Cortex of kidney (tissue), 1 donor: ENCODE measurements at places on chromosomes 6 and 20.

DNA sequence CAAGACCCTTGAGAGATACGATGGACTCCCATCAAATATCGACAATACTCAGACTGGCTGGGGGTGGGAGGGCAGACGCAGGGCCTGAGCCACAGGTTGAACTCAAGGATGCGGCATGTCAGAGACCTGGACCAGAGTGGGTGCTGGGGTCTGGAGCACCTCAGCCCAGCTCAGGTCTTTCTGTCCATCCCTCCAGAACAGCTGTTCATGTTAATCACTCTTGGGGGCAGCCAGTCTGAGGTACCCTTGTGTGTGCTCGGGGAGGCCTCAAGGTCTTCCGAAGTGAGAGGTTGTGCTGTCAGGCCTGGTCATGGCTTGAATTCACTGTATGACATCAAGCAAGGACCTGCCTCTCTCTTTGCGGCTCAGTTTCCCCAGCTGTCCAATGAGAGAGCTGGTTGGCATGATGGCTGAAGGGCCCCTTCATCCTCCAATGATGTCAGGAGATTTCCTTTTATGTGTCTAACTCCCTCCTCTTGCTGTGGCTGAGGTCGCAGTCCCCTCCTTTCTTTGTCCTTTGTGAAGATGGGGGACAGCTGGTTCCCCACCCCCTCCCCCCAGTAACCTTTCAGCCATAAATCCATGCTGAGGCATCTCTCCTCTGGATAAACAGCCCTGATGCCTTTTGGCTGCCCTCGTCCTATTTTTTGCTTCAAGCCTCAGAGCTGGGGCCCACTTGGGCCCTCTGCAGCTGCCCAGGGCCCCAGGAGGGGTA lies 15.3 kb downstream of the MYH7B start:
- DNase-seq = no peak

- DNase-seq = no peak
These were observed 31.5 kb downstream of the ARHGAP18 start for GRCh38 chr6:129678463-129678862.

- no peak for DNase-seq
These were observed 72.2 kb downstream of the SCAF8 start for GRCh38 chr6:154805288-154805911.

GRCh38 chr6:99145738-99146137 lies 198.0 kb upstream of the FBXL4 start:
- no peak for DNase-seq

DNA sequence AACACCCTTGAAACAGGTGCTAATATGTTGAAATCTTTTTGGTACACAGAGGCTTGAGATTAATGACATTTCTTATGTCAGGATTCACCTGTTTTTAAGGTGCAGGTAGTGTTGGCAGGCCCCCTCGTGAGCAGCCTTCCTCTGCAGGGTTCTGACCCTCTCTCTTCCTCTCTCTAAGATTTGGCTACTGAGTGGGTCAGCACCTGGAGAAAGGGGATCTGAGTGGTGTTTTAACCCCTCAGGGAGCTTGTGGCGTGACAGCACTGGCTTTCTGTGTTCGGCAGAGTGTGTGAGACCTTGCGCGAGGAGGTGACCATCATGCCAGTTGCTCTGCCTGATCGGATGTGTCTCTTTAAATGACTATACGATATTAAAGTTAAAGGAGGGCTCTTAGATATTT lies 37.1 kb downstream of the HIVEP1 start:
- DNase-seq = no peak
